ENCODE measurements at places on chromosomes 13 and 19.

- no peak for DNase-seq
Measured at GRCh38 chr19:3443840-3444694, 36.3 kb downstream of the SMIM24 start.

- no peak for DNase-seq
Measured at GRCh38 chr13:33479105-33479504, 193.6 kb upstream of the STARD13 start.

GRCh38 chr19:33678796-33679585 is 57.2 kb downstream of the CHST8 start:
- DNase-seq, result no peak

- DNase-seq, result no peak
Measured at GRCh38 chr13:31631746-31632145, 107.6 kb upstream of the RXFP2 start.

DNA sequence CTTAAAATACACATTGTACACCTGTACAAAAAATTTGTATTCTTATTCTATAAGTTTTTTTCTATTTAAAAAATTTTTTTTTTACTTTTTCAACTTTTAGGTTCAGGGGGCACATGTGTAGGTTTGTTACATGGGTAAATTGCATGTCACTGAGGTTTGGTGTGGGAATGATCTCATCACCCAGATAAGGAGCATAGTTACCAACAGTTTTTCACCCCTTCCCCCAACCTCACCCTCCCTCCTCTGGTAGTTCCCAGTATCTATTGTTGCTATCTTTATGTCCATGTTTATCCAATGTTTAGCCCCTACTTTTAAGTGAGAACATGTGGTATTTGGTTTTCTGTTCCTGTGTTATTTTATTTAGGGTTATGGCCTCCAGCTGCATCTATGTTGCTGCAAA is 89.9 kb downstream of the CDK8 start:
- DNase-seq, result no peak

DNA sequence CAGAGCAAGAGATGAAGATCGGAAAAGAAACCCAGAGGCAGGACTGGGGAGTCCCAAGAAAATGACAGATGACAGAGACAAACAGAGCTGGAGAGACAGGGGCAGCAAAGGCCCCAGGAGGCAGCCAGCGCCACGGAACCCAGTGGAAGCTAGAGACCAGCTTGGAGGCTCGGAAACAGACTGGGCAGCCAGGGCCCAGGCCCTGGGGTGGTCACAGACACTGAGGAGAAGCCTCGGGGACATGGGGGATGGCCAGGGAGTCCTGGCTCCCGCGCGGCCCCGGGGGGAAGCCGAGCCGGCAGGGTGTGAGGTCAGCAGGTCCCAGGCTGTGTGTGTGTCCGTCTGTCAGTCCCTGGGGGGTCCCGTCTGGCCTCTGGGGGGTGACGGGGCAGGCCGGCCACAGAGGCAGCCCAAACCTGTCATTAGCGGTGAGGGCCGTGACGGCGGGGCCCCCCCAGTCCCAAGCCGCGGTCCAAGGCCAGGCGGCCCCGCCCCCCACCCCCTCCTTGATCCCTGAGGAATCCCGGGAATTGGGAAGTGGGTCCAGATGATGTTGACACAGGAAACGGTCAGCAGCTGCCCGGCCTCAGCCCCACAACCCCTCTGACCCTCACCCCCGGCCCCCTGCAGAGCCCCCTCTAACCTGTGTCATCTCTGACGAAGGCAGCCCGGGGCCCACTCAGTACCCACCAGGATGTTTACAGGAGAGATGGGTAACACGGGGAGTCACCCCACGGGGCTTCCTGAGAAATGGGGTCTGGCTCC is 2.5 kb upstream of the TMEM190 start:
- DNase-seq, result no peak

- no peak for DNase-seq
Measured at GRCh38 chr13:49997955-49998354, 1.1 kb downstream of the TRIM13 start.

GRCh38 chr13:20994441-20994821 is 67.0 kb downstream of the LATS2 start:
- DNase-seq, result no peak

GRCh38 chr19:33424181-33424580 is 50.7 kb downstream of the CEBPG start:
- DNase-seq, result no peak

DNA sequence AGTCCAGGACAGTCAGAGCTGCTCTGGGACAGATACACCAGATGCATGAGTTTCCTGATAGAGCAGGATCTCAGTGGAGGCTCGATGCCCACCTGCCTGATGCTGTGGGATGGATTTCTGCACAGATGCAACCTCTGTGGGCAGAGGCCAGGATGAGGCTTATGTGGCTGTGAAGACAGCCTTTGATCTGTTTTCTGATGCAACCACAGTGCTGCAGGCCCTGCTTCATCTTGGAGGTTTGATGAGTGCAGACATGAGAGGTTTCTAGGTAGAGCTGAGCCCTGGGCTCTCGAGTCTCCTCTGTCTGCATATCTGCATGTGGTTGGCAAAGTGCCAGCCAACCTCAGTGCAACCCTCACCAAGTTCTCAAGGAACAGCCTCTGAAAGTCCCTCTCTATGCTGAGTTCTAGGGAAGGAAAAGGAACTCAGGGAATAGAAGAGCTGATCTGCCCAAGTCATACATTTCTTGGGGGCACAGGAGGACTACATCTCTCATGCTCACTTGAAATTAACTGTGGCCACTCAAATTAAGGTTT is 23.1 kb upstream of the TSHZ3 start:
- no peak for DNase-seq

DNA sequence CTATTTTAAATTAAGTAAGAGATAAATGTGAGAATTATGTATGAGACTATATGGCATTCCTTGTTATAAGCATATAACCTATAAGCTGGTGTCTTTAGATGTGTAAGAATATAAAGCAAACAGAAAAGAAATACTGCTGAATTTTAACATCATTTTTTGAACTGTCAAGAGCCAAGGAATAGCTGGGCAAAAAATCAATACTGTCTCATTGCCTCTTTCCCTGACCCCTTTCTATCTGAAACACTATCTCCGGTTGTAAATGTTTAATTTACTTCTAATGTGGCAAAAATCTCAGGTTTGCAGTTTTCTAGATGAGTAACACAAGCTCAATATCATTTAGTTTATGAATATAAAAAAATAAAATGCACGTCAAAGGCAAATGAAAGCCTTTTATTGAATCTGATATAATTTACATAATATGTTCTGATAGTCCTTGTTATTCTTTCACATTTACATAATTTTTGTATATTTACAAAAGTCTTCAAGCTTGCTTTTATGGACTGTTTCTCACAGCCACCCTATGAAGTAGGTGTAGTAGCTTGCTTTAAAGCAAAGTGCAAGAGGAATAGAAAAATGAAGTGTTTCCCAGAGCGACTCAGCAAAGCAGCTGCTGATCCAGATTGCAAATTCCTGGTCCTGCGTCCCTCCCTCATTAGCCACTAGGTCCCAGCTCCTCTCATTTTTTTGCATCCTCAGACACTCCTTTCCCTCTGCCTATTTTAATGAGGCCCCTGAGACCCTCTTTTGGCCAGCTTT is 188.2 kb upstream of the RFC3 start:
- no peak for DNase-seq

DNA sequence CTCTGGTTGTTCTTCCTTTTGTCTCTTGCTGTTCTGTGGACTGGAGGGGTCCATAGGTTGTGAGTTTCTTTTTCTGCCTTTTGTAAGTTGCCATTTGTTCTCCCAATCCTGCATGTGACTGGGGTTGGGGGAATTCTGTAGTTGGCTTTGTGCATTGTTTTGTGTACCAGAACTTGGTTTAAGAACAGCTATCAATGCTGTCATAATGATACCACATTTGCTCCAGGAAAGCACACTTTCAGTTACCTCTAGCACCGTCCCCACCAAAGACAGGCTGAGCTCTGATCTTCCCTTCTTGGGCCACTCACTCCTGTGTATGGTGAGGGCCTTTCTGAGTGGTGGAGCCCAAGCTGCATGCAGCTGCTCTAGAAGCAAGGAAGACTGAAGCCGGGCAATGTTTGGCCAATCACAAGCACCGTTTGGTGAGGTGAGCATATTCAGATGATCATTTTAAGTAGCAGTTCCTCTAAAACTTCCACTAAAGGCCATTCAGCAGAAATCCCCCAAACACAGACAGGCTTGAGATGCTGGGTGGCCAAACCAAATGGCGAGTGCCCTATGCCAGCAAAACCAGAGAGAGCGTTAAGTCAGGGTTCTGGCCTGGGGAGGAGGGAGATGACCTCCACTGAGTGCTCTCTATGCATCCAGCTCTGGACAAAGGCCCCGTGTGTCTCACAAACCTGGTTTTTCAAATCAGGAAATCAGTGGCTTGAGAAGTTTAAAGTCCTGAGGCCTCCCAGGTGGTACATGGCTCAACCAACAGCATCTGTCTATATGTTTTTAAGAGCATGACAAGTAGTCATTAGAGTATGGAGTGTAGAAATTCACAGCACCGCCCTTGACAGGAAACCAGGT is 120.7 kb upstream of the SPATA13 start:
- DNase-seq, result no peak

GRCh38 chr13:114044486-114044885 is 70.6 kb upstream of the C13orf46 start:
- DNase-seq, result no peak

DNA sequence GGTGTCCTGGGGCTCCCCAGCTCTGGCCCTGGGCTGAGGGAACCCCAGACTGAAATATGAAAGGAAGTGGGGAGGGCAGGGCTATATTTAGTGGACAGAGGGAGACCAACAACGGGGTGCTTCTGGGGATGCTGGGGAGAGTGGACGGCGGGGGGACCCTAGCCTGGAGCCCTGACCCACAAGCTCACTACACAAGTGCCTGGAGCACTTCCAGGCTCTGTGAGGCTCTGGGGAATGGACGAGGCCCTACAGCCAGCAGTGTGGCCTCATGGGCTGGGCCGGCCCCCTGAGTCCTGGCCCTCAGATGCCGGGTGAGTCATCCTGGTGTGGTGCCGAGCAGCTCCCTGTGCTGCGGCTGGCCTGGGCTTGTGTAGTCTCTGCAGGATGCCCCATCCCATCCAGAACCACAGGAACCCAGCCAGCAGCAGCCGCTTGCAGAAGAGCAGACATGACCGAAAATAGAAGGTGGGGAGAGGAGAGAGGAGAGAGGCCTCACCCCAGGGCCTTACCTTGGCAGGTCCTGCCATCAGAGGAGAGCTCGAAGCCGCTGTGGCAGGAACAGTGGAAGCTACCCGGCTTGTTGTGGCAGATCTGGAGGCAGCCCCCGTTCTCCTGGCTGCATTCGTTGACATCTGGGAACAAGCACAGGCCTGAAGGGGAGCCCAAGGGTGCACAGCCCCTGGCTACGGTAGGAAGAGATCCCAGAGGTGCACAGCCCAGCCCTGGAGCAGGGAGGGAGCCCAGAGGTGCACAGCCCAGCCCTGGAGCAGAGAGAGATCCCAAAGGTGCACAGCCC is 26.1 kb downstream of the GAS6 start:
- DNase-seq, result no peak

DNA sequence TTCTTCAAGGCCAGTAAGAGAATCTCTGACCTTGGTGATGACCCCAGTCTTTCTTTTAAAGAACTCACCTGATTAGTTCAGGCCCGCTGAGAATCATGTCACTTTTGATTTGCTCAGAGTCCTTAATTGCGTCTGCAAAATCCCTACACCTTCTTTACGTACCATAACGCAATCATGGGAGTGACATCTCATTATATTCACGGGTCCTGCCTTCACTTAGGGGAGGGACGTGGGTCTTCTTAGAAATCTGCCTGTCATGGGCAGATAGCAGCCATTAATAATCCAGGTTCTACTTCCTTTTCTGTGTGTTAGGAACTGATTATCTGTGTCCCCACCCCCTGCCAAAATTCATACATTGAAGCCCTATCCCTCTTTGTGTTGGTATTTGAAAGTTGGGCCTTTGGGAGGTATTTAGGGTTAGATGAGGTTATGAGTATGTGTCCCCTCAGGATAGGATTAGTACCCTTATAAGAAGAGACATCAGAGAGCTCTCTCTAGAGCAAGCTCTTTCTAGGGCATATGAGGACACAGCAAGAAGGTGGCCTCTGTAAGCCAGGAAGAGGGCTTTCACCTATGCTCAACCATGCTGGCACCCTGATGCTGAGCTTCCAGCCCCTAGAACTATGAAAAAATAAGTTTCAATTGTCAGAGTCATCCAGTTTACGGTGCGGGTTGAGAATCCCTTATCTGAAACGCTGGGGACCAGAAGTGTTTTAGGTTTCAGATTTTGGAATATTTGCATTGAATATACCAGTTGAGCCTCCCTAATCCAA is 9.9 kb downstream of the TPP2 start:
- no peak for DNase-seq

DNA sequence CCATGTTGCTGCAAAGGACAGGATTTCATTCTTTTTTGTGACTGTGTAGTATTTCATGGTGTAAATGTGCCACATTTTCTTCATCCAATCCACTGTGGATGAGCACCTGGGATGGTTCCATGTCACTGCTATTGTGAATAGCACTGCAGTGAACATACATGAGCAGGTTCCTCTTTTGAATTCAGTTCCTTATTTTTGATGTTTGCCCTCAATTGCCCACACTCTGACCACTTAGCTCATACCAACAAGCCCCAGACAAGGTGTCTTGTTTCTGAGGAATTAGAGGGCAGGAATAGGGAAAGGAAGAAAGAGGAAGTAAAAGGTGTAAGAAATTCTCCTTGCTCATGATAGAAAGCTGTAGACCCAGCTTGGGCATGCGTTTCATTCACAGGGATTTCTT is 244.2 kb upstream of the ZNF507 start:
- DNase-seq, result no peak

GRCh38 chr19:1076951-1077350 is 10.0 kb downstream of the ARHGAP45 start:
- peak; percentile 84 for DNase-seq

DNA sequence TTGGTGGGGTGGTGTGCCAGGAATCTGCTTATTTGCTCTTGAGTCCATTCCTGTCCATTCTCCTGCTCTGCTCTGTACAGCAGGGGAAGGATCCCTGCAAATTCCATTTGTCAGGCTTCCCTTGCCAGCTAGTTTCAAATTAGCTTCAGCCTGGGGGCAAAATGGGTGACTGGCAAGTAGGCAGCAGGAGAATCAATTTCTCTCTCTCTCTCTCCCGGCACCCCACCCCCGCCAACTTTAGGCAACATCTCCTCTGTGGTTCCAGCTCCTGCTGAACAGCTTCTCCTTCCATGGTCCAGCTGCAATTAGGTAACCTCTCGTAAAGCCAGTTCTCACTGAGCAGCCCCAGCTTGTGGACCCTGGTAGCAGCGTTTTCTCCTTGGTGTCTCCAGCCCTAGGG is 6.7 kb upstream of the MYCBP2 start:
- no peak for DNase-seq

GRCh38 chr13:29707876-29708543 is 112.5 kb upstream of the SLC7A1 start:
- no peak for DNase-seq

- no peak for DNase-seq
Measured at GRCh38 chr13:34570698-34571353, 371.2 kb upstream of the NBEA start.

Data from activated B cell treated with CpG ODN at 0.5 μM for 24 hours (primary cell).